ENCODE measurements at places on chromosomes 2 and 18.

- no peaks in the 10 kb centered on the region for H3K27me3 ChIP-seq
- peak overlapping the region; percentile 93 for H3K27ac ChIP-seq
- DNase-seq, result no peak
- H3K4me3 ChIP-seq, result peak overlapping the region; percentile 92
- H3K36me3 ChIP-seq, result no peaks in the 10 kb centered on the region
Measured at GRCh38 chr2:62506421-62506750, 391 bp upstream of the TMEM17 start.

DNA sequence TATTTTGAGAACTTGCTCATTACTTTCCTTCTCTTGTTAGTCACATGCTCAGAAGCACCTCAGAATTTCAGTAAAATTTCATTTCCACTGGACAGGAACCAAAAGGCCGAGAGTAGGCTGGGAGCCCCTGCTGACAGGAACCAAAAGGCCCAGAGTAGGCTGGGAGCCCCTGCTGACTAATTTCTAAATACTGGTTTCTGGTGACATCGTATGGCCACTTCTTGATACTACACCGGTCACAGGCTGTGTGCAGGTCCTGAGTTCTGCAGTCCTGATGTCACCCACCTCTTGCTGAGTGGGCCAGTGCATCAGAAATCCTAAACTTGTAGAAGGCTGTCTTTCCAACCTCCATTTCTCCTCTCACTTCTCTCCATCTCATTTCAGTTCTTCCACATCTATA, 17.7 kb upstream of the EN1 start:
- no peak overlapping the region for H3K4me3 ChIP-seq
- peaks cover 6% of the 10 kb centered on the region for H3K4me1 ChIP-seq
- H3K27me3 ChIP-seq, result peaks cover 26% of the 10 kb centered on the region
- DNase-seq, result peak; percentile 48

DNA sequence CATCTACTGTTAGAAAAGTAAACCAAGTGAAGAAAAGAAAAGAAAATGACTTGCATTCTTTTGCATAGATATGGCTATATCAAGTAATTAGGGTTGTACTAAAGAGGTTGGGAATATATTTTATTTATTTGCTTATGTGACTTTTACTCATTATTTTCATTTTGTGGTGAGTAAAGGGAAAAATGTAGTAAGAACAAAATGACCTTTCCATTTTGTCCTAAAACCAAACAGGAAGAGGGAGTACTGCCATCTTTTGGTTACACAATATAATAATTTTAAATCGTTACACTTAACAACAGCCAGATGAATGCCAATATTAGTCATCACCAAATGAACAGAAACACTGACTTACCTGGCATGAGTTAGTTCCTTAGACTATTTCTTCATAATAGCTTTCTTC, 47.3 kb upstream of the NDUFV2 start:
- H3K27ac ChIP-seq, result peak overlapping the region; percentile 51
- H3K27me3 ChIP-seq, result peaks cover 5% of the 10 kb centered on the region
- H3K4me1 ChIP-seq, result peaks cover 26% of the 10 kb centered on the region

GRCh38 chr2:184006998-184007397, 591.3 kb upstream of the ZNF804A start:
- H3K36me3 ChIP-seq, result no peaks in the 10 kb centered on the region
- no peaks in the 10 kb centered on the region for H3K4me1 ChIP-seq
- H3K27me3 ChIP-seq, result no peaks in the 10 kb centered on the region
- no peak overlapping the region for H3K4me3 ChIP-seq

DNA sequence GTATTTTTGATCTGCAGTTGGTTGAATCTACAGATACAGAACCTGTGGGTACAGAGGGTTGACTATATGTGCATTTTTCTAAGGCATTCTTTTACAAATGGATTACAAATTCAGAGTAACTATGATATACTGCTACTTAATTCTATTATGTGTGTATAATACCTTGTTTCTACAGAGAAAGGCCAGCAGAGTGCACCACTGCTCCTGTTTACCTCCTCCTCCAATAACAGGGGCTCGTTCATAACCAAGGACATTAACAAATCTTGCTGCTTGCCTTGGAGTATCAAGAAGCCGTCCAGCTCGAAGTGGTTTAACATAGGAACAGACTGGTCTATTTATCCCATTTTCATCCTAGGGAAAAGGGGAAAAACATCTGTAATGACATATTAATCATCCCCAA, 16.4 kb downstream of the CEP76 start:
- no peaks in the 10 kb centered on the region for H3K4me1 ChIP-seq
- H3K4me3 ChIP-seq, result no peak overlapping the region
- no peaks in the 10 kb centered on the region for H3K36me3 ChIP-seq
- no peak overlapping the region for H3K27ac ChIP-seq
- peak; percentile 22 for DNase-seq

DNA sequence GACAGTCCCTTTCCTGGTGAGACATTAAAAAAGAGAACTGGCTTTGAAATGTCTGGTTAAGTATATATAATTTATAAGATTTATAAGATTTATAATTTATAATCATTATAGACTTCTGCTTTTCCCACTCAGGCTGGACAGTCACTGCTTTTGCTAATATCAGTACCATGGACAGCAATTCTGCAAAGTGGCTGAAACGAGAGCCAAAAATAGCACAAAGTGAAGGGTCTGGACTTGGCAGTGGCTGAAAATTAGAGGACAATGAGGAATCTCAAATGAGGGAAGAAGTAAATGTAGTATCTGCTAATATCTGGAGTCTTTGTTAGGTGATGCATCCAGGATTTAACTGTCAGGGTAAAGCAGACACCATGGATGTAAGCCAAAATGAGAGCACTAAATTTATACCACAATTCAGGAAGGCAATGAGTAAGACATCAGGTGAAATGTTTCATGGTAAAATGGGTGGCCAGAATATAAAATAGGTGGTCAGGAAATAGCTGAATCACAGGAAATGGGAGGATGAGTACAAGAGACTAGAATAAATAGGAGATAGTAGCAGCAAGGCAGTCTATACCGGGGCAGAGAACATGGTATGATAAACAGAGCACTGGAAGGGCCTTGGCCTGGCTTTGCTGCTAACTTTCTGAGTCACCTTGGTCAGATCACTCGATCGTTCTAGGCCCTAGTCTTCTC, 39.6 kb upstream of the BOD1L2 start:
- no peaks in the 10 kb centered on the region for H3K4me1 ChIP-seq
- no peaks in the 10 kb centered on the region for H3K36me3 ChIP-seq
- peaks cover 4% of the 10 kb centered on the region for H3K27me3 ChIP-seq
- H3K4me3 ChIP-seq, result no peak overlapping the region
- H3K27ac ChIP-seq, result no peak overlapping the region

GRCh38 chr2:14513903-14514302, 118.6 kb upstream of the LRATD1 start:
- H3K4me3 ChIP-seq, result no peak overlapping the region
- H3K27me3 ChIP-seq, result no peaks in the 10 kb centered on the region
- no peaks in the 10 kb centered on the region for H3K36me3 ChIP-seq
- H3K4me1 ChIP-seq, result peaks cover 68% of the 10 kb centered on the region
- no peak overlapping the region for H3K27ac ChIP-seq

DNA sequence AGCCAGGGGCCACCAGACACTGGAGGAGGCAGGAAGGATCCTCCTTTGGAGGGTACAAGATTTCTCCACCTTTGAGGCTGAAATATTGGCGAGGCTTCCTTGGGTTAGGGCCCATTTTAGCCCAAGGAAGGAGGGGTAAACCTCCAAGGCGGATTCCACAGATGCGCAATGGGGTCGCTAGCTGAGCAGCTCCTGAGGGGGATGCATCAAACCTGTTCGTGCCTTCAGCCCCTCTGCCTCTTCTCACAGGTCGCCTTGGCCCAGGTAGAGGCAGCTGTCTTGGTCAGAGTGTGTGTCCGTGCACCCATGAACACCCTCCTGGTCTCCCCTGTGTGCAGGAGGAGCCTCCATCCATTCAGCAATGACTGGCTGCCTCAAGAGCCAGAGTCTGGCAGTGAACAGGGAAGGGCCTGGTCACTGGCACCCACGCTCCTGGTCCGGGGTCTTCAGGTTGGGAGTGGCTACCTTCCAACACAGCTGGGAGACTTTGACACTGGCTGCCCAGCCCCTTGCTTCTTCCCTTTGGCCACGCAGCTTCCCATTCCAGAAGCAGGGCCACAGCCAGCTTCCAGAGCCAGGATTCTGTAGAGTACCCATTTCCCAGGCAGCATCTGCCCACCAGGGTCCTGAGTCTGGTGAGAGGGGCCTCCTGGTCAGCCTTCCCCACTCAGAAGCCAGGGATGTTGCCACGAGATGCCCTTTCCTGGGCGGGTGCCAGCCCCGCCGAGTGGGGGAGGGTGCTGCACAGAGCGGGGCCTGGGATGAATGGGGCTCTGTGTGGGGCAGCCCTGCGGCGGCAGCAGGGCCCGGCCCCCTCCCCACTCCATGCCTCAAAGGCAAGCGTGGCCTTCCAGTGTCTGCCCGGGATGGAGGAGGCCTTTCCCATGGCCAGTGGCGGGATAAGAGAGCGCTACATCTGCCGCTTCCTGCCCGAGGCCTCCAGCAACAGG, 95.8 kb upstream of the GPC1 start:
- no peak overlapping the region for H3K27ac ChIP-seq
- H3K4me3 ChIP-seq, result no peak overlapping the region
- H3K36me3 ChIP-seq, result peaks cover 13% of the 10 kb centered on the region

GRCh38 chr18:75421656-75422055, 5.8 kb downstream of the SMIM21 start:
- no peaks in the 10 kb centered on the region for H3K36me3 ChIP-seq
- peaks cover 12% of the 10 kb centered on the region for H3K27me3 ChIP-seq
- no peak overlapping the region for H3K27ac ChIP-seq
- H3K4me3 ChIP-seq, result no peak overlapping the region

Data from HFFc6 (cell line).